Kidney capillary endothelial cell (primary cell): ENCODE measurements at places on chromosomes 5 and 9.

DNA sequence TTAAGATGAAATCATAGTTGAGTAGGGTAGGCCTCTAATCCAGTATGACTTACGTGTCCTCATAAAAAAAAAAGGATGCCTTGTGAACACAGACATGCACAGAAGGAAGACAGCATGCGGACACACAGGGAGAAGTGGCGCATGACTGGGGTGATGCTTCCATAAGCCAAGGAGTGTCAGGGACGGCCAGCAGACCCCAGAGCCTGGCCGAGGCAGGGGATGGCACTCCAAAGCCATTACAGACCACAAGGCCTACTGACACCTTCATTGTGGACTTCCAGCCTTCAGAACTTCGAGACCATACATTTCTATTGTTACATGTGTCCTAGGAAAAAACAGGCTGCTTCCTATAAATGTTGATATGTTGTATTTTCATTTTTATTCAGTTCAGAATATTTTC lies 19.9 kb downstream of the EHMT1 start:
- DNase-seq, result no peak

DNA sequence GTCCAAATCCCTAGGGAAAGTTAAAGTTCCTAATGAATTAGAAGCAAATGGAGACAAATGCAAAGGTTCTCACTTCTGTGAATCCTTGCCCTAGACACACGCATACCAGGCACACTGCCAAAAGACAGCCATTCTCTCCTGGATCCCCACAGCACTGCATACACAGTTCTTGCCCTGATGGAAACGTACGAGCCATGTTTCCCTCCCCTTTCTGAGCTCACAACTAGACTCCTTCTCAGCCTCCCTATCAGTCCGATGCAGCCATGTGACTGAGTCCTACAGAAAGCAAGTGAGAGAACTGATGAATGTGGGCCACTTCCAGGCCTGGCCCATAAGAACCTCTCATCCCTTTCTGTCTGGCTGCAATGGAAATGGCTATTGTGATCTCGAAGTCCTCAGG lies 92.0 kb downstream of the ZNF608 start:
- DNase-seq, result no peak

GRCh38 chr5:141413540-141414069 lies 818 bp downstream of the PCDHGA10 start:
- DNase-seq, result no peak

DNA sequence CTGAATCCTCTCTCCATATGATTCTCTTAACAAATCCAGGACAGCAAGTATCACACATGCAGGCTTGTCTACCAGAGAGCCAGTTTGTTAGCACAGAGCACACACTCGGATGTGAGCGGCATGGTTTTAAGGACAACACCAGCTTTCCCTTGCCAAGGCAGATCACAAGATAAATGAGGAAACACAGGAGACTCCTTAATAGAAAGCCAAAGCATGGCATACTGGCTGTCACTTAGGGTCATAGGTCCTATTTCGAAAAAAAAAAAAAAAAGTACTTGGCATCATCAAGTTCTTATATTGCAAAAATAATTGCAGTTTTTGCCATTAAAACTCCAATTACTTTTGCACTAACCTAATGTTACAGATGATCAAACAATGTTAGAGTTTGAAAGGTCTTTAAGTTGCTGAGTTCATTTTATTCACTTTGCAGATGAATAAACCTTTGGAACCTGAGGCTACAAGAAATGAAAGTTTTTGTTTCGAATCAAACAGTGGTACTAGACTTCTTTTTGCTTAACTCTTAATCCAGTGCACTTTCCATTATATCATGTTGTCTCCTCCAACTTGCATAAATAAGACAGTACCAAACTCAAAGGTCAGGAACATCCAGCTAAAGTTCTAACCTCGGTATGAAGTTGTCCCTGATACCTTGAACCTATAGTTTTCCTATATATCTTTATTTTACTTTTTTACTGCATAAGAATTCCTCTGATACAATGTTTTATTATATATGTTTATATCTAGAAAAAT lies 138.5 kb downstream of the MPDZ start:
- no peak for DNase-seq

DNA sequence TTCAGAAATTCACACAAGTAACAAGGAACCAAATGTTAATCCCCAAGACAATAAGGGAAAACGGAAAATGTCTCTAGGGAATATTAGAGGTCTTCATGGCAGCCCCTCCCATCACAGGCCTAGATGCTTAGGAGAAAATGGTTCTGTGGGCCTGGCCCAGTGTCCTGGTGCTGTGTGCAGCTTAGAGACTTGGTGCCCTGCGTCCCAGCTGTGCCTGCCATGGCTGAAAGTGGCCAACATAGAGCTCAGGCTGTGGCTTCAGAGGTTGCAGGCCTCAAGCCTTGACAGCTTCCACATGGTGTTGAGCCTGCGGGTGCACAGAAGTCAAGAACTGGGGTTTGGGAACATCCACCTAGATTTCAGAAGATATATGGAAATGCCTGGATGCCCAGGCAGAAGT lies 942.3 kb downstream of the PTPRD start:
- DNase-seq, result no peak

GRCh38 chr5:69374911-69375446 lies 5.4 kb downstream of the RAD17 start:
- no peak for DNase-seq

- no peak for DNase-seq
Measured at GRCh38 chr9:77017505-77017894, 2.0 kb upstream of the FOXB2 start.
